ENCODE measurements at places on chromosomes 6 and 20.

- no peak for DNase-seq
Observed at GRCh38 chr6:28794175-28795002, 129.4 kb downstream of the TRIM27 start.

GRCh38 chr6:16925461-16925860, 164.2 kb upstream of the ATXN1 start:
- DNase-seq: no peak

DNA sequence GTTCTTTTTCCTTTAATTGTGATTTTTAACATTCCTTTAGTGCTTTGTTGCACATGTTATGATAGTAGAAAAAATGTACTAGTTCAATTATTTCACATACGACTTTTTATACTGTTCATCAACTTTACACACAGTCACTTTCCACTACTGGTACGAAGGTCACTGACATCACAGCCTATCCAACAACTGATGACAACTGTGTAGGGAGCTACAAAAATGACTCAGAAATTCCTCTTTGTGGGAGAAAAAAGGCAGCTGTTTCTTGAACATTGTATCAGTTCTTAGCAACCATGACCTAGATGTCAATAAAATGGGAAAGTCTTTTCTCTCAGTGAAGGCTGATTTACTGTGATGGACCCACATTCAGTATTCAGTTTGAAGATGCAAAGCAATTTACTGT, 7.0 kb upstream of the ID4 start:
- no peak for DNase-seq

DNA sequence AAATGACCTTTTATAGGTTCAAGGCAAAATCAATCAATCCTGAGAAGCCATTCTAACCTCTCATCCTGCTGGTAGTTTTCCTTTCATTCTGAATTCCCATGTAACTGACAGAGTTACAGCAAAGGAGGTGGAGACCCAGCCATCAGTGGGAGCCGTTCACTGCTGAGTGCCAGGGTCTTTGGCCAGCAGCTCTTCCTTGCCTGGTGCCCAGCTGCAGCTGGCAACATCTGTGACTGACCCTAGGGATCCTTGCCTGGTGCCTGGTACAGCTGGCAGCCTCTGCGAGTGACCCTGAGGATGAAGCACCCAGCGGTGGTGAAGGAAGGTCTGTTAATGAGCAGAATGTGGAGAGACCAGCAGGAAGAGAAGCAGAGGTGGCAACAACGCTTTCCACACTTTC, 314.6 kb downstream of the THBS2 start:
- DNase-seq: no peak

GRCh38 chr6:43895656-43896328, 125.8 kb downstream of the VEGFA start:
- DNase-seq: no peak
